ENCODE measurements at places on chromosomes 5 and 9.

DNA sequence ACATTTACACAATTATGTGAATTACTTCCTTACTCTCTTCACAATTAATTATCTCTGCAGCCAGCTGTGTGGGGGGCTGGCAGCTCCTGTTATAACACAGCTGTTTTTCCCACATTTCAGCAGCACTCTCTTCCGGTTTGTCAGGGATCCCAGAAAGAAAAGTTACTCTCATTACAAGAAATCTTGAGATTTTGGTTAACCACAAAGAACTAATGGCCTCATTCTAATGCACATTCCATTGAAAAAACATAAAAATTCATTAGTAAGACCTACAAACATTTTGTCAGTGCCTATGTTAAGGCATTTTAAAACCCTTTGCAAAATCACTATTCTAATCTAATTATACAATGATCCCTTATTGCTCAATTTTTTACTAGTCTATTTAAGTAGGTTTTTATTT lies 64.1 kb downstream of the PDE4D start:
- peak; percentile 84 for DNase-seq

DNA sequence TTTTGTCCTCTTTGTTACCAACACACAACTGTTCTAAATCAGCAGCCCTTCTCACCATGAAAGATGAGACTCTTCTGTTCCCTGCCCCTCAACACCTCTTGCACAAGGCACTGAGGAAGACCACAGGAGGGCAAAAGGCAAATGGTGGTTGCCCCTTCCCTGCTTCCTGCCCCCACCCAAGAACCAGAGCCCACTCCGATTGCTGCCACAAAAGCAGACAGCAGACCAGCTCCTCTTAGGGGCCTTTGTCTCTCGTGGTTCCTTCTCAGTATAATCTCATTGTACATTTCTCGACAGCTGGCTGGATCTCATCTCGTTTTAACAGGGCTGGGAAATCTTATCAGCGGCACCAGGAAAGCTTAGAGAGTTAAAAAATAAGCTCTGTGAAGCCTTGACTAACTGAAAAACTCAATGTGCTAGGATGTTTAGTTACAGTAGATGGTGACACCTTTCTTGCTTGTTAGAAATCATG lies 1.1 kb downstream of the MVB12B start:
- no peak for DNase-seq

- peak; percentile 67 for DNase-seq
Observed at GRCh38 chr9:20604562-20604961, 17.7 kb downstream of the MLLT3 start.

- no peak for DNase-seq
Observed at GRCh38 chr5:175452166-175452565, 8.2 kb upstream of the DRD1 start.

GRCh38 chr5:154801083-154801482 lies 45.9 kb downstream of the LARP1 start:
- peak; percentile 83 for DNase-seq

- DNase-seq: peak; percentile 53
Observed at GRCh38 chr9:127574072-127574993, 37.7 kb upstream of the STXBP1 start.

DNA sequence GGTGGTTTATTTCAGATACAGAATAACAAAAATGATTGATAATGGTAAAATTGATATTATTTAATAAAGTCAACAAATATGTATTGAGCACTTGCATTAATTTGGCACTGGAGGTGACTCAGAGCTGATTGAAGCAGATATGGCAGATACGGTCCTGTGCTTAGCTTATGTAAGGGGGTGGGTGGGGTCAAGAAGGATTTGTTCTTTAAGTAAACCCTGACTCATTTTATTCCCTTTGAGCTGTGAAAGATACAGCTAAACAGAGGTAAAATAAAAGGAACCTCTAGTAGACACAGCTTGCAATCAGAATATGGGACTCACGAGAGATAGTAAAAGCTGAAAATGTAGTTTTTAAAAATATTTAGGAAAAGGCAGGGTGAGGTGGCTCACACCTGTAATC lies 201.3 kb upstream of the CLINT1 start:
- DNase-seq: no peak

- DNase-seq: no peak
Observed at GRCh38 chr5:139193928-139194327, 4.2 kb downstream of the SIL1 start.

DNA sequence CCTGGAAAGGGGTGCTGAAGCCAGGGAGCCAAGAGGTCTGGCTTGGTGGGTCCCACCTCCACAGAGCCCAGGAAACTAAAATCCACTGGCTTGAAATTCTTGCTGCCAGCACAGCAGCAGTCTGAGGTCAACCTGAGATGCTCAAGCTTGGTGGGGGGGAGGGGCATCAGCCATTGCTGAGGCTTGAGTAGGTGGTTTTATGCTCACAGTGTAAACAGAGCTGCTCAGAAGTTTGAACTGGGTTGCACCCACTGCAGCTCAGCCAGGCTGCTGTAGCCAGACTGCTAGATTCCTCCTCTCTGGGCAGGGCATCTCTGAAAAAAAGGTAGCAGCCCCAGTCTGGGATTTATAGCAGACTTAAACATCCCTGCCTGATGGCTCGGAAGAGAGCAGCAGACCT lies 55.5 kb upstream of the FBXL17 start:
- no peak for DNase-seq

DNA sequence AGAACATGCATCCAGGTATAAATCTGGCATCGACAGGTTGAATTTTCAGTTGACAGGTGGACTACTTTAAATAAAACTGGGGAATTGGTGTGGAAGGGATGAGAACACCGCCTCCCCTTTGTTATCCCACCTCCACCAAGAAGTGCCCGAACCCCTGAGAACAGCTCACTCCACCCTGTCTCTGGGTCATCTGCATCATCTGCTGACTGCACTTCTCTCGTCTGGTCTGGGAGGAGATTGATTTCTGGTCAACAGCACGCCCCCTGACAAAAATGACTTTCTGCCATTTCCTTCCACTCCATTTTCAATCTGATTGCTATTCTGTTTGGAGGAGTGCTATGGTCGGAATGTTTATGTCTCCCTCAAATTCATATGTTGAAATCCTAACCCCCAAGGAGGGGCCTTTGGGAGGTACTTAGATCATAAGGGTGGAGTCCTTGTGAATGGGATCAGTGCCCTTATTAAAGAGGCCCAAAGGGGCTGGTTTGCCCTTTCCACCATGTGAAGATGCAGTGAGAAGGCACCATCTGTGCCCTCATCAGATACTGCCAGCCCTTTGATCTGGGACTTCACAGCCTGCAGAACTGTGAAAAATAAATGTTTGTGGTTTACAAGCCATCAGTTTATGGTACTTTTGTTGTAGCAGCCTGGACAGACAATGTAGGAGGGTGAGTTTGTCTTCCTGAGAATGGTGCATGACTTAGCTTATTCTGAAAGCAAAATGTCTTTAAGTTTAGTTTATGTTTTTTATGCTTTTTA lies 145.7 kb downstream of the EGFLAM start:
- no peak for DNase-seq

DNA sequence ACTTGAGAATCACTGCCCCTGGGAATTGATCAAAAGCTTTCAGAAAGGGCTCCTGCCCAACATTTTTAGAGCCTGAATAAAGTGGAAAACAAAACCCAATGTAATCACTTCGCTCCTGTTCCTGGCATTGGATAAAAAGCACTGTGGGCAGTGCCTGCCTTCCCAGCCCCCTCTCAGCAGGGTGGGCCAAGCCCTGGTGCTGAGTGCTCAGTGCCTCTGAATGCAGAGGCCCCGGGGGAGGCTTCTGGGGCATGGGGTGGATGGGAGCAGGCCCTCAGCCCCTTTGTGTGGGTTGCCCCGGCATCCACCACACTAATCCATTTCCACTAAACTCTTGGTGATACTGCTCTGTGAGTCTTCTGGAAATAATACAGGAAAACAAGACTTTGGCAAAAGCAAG lies 55.6 kb downstream of the CFAP90 start:
- no peak for DNase-seq

- DNase-seq: peak; percentile 78
Observed at GRCh38 chr9:12774861-12775678, at the start of gene LURAP1L. TSS of gene LURAP1L (plus strand) at chr9:12775020. CDS start at chr9:12775716, 696 bp downstream.

DNA sequence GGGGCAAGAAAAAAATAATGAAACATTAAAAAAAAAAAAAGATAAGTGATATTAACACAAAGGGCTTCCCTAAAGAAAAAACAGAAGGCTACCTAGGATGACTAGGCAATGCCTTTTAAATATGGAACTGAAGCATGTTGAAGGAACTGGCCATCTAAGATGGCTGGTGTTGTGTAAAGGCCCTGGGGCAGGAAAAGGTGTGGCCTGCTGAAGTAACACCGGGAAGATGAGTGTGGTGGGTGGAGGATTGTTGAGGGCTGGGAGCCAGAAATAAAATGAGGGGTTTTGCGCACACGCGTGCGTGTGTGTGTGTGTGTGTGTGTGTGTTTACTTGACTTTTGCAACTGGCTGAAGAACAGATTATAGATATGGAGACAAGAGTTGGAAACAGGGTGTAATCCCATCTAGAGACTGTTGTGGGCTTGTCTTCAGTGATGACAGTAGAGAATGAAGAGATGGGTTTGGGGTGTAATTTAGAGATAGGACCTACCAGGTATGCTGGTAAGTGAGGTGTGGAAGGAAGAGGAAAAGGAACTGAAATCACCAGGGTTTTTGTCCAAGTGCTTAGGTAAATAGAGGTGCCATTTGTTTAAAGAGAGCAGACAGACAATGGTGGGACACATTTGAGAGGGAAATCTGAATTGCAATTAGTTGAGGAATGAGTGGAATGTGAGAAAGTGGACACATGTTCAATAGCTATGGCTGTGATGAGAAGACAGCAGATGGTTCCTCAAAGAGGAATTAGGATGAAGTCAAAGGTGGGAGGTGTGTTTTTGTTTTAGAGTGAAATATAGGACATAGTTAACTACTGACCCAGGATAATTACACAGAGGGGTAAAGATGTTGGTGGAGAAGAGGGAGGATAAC lies 33.9 kb downstream of the RAD23B start:
- no peak for DNase-seq

- DNase-seq: peak; percentile 45
Observed at GRCh38 chr5:173926359-173926758, 38.2 kb downstream of the CPEB4 start.

- DNase-seq: no peak
Observed at GRCh38 chr9:136754626-136755301, 3.3 kb downstream of the LCN8 start.

DNA sequence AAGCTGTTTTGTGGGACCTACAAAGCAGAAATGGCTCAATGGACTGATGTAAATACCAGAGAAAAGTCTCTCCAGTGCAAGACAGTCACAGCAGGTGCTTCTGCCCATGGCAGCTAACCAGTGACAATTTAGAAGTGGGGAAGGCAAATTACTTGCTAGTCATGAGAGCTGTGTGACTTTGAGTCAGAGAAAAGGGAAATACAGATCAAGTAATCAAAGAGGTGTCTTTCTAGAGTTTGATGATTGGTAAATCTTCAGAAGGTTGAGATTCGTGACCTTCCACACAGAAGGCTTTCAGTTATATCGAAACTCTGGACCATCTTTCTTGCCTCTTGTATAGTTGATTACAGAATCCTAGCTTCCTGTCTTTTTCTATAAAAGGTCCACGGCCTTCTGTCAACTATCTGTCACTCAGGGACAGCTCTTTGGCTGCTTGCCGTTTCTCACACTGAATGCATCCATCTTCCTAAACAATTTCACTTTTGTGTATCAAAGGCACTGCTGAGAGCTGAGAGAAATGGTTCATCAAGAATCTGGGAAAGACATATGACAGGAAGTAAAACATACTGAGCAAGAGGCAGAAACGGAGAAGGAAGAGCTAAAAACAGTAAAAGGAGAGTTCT lies 993.9 kb upstream of the ACO1 start:
- no peak for DNase-seq

DNA sequence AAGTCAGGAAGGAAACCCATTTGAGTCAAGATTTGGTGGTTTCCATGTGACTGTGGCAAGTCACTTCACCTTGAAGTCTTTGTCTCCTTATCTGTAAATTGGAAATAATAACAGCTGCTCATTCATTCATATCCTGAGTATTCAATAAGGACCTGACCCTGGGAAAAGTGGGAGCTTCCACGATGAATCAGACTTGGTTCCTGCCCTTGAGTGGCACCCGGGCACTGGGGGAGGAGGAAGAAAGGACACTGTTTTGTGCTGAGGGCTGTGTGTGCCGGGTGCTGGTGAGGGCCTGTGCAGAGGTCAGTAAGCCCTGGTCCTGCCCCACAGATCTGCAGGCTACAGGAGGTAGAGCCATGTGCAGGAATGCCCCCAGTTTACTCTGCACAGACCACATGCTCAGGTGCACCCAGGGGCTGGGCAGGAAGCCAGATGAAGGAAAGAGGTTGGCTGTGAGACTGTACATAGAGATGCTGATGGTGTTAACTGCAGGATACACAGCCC lies 6.8 kb downstream of the NDST1 start:
- peak; percentile 24 for DNase-seq

GRCh38 chr5:35417040-35417439 lies 186.8 kb upstream of the PRLR start:
- no peak for DNase-seq

GRCh38 chr5:56094579-56095361 lies 100.0 kb upstream of the IL6ST start:
- no peak for DNase-seq

GRCh38 chr5:102218159-102218558 lies 77.9 kb downstream of the SLCO4C1 start:
- no peak for DNase-seq

DNA sequence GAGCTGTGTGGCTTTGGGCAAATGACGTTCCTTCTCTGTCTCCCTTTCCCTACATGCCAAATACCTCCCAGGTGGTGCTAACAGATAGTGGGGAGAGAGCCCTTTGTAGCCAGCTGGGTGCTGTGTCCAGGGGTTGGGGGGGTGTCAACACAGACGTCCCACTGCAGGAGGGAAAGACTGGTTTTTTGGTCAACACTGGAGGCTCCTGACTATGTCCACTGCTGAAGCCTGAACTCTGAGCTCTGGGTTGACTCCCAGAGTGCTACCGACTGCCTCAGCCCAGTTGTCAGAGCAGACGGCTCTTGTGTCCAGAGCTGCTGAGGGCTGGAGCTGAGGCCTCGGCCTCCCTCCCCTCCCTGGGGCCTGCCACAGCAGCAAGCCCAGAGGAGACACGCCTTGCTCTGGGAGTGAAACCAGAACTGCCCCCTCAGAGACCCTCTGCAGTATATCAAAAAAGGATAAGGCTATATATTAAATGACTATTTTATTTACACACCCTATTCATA lies 14.8 kb upstream of the SLC25A51 start:
- no peak for DNase-seq

DNA sequence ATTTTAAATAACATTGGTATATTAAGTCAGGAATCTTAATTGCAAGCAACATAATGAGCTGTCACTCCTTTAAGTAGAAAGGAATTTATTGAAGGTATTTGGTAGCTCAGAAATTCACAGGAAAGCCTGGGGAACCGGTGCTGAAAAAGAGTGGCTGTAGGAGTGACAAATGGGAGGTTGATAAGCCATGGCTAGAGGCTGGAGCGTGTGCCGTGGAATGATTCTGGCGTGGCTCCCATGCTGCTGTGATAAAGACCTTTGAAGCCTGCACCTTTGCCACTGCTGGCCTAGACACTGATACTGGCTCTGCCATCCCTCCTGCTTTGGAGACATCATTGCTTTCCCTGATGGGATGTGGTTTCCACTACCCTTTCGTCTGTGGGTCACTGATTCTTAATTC lies 65.7 kb upstream of the ATG10 start:
- no peak for DNase-seq
